ENCODE measurements at places on chromosomes 4 and X. TPM values are rescaled to one million over a fixed set of nuclear protein-coding genes. Genes with fewer than 3 reads are reported as not detected.

The SPOCK3 gene
- total RNA-seq, result 0.18 TPM

The SHISA3 gene
- total RNA-seq, result not detected

The NDST3 gene
- not detected for total RNA-seq

The ADH7 gene
- not detected for total RNA-seq

All from A549 treated with CpdA at 1 μM for 4 hours (cell line).